ENCODE measurements at places on chromosomes 5 and 9. TPM values are rescaled to one million over a fixed set of nuclear protein-coding genes. Genes with fewer than 3 reads are reported as not detected.

The C7 gene
- 47.7 TPM for total RNA-seq

- DNase-seq: no peak
These were observed 78.9 kb downstream of the PPP2R2B start for GRCh38 chr5:146799671-146800070.

GRCh38 chr9:121684381-121685145 lies 33.1 kb downstream of the DAB2IP start:
- no peak for DNase-seq

DNA sequence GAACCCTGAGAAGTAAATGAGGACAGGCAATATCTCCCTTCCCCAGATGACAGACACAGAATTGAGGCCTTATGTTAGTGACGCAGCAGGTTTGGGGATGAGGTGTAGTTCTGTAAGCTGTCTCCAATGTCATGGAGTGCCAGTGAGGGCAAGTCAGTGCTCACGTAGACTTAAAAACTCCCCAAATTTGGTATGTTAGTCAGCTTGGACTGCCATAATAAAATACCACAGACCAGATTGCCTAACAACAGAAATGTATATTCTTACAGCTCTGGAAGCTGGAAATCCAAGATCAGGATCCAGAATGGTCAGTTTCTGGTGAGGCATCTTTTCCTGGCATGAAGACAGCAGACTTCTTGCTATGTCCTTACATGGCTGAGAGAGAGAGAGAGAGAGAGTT lies 14.9 kb downstream of the FOXI1 start:
- DNase-seq: peak; percentile 9

GRCh38 chr9:99352826-99353225 lies 130.7 kb downstream of the SEC61B start:
- DNase-seq: no peak

The DRD1 gene
- 0.15 TPM for total RNA-seq

The ZNF782 gene
- 5.9 TPM for total RNA-seq

DNA sequence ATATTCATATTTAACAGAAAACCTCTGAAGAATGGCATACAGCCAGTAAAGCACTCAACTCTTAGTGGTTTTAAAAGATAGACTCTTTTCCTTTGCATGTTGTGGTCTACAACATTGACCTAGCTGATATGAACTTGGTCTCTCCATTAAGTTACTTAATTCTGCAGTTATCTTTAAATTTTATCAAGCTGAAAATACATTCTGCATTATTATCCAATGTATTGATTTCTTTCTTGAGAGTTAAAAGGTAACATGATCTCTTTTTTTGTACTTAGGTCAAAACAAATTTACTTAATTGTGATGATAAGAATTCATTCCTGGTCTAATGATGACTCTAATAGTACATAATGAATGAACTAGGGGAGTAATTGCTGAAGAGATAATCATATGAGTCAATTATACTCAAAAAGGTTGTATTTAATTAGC lies 132.9 kb downstream of the STARD4 start:
- no peak for DNase-seq

DNA sequence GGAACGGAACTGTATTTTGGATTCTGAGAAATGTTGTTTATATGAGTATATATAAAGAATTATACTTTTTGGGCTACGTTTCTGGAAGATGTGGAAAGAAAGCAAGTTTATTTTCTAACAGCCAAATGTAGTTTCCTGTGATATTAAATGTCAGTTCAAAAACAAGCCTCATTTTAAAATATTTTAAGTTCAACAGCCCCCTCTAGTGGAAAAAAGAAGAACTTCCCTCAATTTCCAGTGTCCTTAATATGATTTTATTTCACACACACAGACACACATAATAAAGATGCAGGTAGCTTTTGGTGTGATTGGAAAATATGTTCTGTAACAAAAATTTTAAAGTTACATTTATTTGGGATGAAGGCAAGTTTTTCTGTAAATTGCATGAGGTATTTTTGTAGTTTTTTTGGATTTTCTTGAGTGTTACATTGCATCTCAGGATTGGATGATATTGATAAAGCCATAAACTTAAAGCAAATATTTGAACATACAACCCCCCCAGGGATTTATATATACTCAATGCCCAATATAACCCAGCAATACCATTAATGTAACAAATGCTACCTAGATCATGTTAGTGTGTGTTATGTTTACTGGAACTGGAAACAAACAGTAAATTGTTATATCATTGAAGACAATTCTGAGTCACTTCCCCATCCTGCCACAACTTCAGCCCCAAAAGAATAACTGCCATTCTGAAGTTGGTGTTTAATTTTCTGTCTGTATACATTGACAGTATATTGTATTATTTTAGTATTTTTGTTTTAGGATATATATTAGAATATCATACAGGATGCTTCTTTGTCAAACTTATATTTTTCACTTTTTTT lies 54.0 kb downstream of the CCDC171 start:
- no peak for DNase-seq

The PCDHGA9 gene
- total RNA-seq: 8.2 TPM

Measured in lower leg skin (tissue), 4 donors.